Skin of body (tissue), 3 donors: ENCODE measurements at places on chromosomes 7 and 10. TPM values are rescaled to one million over a fixed set of nuclear protein-coding genes. Genes with fewer than 3 reads are reported as not detected.

The CRHR2 gene
- total RNA-seq, result 0.20 TPM

The RRP12 gene
- 14.3 TPM for total RNA-seq

The MRPL43 gene
- 32.3 TPM for total RNA-seq

The AKR1E2 gene
- 15.5 TPM for total RNA-seq

The ELOVL3 gene
- total RNA-seq, result 33.1 TPM

The COL26A1 gene
- 3.5 TPM for total RNA-seq

The MMP21 gene
- 0.20 TPM for total RNA-seq

The CYP2C19 gene
- total RNA-seq, result 0.69 TPM
